ENCODE measurements at places on chromosomes 1 and 21.
A peak's percentile ranks its signal among the peaks of the same experiment; 100 is the strongest.

GRCh38 chr1:98766255-98766654 is 104.7 kb downstream of the SNX7 start:
- DNase-seq: no peak

DNA sequence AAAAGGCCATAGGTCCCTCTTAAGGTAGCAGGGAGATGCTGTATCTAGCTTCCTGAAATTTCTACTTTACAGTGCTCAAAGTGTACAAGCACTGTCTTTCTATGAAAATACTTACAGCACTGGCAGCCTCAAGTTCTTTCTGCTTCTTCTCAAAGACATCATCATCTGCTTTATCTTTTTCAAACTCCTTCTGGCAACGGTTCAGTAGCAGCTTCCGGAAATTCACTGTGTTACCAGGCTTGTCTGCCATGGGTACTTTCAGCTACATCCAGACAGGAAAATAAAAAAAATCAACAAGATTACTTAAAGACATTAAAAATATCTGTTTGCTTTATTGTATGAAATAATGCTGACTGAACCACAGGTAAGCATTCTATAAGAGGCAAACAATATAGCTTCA is 77.9 kb upstream of the HP1BP3 start:
- DNase-seq: no peak

DNA sequence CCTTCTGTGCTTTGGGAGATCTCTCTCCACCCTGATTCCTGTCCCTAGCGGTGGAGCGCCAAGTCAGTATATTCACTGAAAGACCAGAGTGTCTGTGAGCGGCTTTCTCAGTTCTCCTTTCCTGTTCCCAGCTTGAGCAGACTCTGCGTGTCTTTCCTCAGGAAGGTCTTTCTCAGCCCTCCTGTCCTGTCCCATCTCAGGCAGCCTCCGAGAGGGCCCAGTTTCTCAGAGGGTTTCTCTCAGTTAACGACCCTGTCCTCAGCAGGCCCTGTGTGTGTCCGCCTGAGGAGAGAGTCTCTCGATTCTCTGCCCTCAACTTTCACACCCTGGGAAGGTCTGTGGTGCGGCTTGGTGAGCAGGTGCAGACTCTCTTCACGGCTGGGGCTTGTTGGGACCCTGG is 34.0 kb upstream of the CHIT1 start:
- DNase-seq: no peak

GRCh38 chr21:45050797-45051489 is 23.4 kb upstream of the ADARB1 start:
- no peak for DNase-seq

GRCh38 chr1:192439373-192440025 is 122.7 kb downstream of the RGS21 start:
- DNase-seq: no peak

DNA sequence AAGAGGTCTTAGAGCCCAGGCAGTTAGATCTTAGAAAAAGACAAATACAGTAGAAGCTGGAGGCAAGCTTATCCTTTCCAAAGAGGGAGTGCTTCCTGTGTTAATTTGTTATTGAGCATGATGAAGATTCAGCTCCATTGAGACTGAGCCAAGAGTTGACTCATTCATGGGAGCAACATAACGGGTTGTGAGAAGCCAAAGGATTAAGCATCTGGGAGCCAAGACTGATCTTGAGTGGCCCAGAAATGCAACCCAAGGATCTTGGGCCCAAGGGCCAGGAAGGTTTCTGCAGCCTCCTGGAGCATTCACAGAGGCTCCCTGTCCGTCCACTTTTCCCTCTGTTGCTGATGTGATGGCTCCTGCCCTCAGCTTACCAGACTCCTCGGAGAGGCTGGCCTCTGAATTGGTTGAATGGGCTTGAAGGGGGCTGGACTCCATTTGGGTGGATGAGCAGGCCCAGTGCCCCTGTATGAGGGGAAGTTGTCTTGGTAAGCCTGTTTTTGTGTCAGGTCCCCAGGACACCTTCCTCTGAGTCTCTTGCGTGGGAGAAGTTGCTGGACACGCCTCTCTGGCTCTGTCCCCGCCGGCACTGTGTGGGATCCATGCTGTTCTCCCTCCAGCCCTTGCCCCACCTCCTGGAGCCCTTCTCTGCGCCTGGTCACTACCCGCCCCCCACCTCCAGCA is 42.4 kb downstream of the PDE9A start:
- DNase-seq: no peak

- DNase-seq: no peak
These were observed 5.5 kb downstream of the TRMT1L start for GRCh38 chr1:185151215-185151614.

DNA sequence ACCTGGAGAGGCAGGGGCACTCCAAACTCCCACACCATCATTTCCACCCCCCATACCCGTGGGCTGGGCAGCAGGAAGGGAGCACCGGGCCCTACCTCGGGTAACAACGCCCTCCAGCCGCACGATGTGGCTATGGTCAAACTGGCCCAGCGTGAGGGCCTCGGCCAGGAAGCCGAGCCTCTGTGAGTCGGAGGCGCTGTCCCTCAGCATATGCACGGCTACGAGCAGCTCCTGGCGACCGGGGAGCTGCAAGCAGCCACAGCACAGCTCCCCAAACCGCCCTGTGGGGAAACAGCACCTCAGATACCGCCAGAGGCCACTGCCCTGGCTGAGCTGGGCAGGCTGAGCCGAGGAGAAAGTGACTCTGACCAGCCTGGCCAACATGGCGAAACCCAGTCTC is 29.2 kb downstream of the CDCA8 start:
- no peak for DNase-seq

DNA sequence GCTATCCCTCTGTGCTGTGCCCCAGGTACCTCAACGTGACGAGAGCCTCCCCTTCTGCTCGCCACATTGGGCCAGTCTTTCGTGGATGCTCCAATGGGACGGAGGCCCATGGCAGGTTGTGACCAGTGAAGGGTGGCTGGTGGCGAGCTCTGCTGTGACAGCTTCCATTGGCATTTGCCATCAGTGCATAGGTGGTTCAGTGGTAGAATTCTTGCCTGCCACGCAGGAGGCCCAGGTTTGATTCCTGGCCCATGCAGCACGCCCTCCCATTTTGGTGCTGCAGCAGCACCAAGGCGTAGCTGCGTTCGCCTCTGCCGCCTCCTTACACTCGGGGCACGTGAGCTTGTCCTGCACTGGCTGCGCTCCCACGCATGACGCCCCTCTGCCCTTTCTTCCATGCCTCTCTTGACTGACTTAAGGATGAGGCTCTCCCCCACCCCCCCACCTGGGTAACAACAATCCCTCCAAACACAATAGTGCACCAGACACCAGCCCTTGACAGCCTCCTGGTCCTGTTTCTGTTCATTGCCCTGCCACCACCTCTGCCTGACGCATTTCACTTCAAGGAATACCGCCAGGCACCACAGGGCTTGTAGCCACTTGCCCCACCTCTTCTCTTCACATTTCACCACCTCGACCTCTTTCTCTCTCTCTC is 24.7 kb upstream of the FCGR2A start:
- DNase-seq: no peak

DNA sequence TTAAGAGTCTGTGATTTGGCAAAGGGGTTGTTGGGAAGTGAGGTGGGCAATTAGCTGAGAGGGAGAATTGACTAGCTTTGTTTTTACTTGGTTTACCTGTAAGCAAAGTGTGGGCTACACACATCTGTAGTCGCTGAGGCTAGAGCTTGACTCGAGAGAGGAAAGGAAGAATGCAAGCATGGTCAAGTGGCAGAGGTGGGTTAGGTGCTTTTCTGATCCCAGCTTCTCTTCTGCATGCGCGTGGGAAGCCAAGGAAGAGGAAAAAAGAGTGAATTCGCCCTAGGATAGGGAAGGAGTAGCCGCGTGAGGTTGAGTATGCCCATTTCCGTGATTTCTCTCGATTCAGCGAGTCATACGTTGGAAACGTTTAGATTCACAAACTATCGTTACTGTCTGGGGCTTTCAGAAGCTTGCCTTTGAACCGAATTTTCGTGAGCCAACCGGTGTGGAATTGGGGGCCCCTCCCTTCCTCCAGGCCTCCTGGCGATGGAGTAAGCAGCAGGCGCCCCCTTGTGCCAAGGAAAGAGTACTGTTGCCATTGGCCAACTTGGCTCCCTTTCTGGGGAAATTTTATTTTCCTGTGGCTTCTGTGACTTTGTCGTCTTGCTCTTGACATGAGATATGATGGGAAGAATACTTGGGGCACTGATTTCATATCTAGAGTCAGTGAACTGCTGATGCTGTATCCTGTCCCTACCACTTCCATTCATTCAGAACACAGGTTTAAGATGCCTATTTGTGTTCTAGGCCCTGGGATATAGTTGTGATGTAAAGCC is 1.3 kb downstream of the PIGV start:
- peak; percentile 80 for DNase-seq

DNA sequence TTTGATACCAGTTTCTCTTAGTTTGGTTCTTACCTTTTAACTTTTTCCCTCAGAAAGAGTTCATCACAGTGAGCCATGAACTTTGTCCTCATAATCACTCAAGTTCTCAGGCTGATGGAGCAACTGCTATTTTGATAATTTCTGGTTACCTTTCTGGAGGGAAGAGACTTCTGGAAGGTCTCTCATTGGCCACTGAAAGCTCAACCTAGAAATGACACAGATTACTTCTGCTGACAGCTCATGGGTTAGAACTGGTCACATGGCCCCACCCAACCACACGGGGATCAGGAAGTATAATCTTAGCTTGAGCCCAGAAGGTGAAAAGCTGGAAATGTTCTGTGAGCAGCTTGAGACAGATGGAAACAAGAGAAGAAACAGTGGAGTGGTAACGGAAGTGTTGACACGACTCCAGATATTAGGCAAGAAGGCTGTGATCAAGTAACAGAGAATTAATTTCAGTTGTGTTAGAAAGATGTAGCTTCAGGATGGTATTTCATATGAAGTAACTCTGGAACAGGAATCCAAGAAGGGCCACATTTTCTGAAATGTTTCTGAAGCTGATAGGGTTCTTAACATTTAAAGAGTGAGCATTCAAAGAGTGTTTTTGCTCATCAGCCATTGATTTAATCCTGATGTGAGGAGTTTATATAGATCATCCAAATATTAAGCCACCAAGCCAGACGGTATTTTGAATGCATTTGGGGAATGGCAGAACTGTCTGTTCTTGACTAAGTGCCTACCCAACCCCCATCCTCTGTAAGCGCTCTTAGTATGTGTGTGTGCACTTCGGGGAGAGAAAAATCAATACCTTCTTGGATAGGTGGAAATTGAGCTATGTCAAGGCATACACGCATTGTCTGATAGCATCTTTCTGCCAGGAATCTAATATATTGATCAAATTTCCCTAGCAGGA is 21.9 kb upstream of the XPR1 start:
- DNase-seq: no peak

DNA sequence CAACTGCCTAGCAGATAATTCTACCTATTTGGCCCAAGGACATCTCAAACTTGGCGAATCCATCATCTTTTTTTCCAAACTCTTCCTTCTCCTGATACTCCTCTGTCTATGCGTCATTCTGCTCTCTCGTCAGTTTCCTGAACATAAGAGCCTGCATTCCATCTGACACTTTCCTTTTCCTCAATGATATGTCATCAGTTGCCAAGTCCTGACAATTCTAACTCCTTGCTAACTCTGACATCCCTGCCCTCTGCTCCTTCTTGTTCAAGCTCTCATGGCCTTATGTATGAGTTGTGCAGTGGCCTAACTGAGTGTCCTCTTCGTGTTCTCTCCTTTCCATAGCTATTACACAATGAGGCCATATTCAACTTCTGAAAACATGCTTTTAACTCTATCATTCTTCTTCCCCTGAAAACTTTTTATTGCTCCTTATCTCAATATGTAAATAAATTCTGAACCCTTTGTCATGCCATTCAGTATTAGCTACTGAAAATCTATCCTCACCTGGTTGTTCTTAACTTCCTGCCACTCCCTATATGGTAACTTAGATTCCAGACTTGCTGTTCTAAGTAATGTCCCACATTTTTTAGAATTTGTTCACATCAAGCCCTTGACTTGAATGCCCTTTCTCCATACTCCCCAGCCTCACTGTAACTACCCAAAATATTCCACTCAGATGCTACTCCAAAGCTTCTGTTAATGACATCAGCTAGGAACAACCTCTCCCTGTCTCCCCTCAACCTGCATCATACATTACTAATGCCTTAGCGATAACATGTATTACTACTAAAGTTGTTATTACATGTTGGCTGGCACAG is 11.5 kb downstream of the PALMD start:
- DNase-seq: no peak

- DNase-seq: no peak
These were observed 350.0 kb downstream of the PRDM2 start for GRCh38 chr1:14049965-14050364.

DNA sequence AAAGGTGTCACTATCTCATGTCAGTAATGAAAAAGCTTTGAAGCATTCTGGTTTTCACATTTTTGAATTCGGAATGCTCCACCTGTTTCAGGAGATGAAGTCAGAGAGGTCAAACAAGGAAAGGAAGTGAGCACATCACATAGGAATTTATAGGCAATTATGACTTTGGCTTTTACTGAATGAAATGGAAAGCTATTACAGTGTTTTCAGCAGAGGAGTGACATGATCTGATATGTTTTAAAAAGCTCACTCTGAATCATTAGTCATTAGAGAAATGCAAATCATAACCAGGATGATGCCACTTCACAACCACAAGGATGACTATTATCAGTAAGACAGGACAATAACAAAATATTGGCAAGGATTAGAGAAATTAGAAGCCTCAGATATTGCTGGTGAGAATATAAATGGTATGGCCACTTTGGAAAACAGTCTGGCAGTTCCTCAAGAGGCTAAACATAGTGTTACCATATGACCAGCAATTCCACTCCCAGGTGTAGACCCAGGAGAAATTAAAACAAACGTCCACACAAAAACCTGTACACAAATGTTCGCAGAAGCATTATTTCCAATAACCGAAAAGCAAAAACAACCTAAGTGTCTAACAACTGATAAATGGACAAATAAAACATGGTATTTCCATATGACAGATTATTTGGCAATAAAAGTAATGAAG is 7.5 kb downstream of the TAF1A start:
- DNase-seq: no peak

- DNase-seq: no peak
These were observed 2.6 kb downstream of the SH3BGRL3 start for GRCh38 chr1:26282401-26282918.

DNA sequence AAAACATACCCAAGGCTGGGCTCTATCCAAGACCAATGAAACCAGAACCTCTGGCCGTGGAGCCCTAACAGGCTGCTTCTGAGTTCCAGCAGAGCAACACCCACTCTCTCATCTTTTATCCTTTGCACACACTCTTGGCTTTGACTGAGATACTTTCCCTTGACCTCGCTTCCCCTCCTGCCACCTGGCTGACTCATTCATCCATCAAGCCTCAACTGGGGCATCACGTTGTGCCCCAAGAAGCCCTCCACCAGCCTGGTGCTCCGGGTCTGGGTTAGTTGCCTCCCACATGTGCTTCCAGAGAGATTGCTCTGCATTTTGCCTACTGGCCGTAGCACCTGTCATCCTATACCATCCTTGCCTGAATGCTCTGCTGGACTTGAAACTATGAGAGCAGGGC is 34.5 kb upstream of the SERBP1 start:
- DNase-seq: no peak

DNA sequence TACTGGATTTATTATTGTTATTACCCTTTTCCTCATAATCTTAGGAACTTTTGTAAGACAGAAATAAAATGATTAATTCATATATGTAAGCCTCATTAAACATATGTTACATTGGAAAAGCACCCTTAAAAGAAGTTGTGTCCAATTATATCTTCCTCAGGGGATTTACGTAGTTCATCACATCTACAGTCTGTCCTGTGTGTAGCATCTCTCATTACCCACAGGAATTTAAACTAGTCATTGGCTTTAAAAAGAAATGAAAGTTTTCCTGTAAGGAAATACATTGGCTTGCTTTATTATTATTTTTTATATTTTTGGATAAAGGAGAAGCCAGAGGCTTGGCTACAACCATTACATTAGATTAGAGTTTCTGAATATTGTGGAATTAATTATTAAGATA is 56.1 kb downstream of the SWT1 start:
- DNase-seq: no peak

- DNase-seq: no peak
These were observed 3.4 kb downstream of the CBR1 start for GRCh38 chr21:36073181-36073580.
